Choroid plexus epithelial cell (primary cell): ENCODE measurements at places on chromosomes 6 and 20.

DNA sequence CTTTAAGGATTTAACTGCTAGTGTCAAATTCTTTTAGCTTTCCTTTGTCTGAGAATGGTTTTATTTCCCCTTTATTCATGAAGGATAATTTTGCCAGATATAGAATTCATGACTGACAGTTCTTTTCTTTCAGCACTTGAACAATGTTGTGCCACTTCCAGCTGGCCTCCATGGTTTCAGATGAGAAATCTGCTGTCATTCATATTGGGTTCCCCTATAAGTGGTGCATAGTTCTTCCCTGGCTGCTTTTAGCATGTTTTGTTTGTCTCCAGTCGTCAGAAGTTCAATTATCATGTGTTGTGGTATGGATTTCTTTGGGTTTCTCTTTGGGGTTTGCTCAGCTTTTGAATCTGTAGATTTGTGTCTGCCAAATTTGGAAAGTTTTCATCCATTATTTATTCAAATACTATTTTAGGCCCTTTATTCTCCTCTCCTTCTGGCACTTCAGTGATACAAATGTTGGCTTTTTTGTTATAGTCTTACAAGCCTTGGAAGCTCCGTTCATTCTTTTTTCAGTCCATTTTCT, 76.3 kb upstream of the TGM3 start:
- DNase-seq: no peak

DNA sequence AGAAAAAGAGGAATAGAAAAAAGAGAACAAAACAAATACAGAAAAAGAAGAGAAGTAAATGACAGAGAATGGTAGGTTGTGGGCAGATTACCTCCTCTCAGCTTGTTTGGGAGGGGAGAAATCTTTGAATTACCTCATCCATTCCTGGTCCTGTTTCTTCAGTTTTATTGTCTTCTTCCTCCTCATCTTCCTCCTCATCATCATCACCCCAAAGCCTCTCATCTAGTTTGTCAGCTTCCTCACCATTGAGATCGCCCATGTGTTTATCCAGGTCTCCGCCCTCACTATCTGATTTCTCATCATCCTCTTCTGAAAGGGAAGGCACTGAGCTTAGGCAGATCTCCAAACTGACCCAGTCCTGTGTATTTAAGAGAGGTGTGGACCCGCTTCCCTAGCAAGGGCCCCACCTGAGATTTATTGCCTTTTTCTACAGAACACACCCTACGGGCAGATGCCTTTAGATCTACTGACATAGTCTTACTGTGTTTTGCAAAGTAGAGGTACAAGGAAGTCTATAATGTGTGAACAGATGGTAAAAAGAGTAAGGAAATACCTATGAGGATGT, 24.2 kb upstream of the LYRM2 start:
- DNase-seq: no peak

GRCh38 chr6:103122766-103123601, 1729.5 kb downstream of the GRIK2 start:
- peak; percentile 54 for DNase-seq

DNA sequence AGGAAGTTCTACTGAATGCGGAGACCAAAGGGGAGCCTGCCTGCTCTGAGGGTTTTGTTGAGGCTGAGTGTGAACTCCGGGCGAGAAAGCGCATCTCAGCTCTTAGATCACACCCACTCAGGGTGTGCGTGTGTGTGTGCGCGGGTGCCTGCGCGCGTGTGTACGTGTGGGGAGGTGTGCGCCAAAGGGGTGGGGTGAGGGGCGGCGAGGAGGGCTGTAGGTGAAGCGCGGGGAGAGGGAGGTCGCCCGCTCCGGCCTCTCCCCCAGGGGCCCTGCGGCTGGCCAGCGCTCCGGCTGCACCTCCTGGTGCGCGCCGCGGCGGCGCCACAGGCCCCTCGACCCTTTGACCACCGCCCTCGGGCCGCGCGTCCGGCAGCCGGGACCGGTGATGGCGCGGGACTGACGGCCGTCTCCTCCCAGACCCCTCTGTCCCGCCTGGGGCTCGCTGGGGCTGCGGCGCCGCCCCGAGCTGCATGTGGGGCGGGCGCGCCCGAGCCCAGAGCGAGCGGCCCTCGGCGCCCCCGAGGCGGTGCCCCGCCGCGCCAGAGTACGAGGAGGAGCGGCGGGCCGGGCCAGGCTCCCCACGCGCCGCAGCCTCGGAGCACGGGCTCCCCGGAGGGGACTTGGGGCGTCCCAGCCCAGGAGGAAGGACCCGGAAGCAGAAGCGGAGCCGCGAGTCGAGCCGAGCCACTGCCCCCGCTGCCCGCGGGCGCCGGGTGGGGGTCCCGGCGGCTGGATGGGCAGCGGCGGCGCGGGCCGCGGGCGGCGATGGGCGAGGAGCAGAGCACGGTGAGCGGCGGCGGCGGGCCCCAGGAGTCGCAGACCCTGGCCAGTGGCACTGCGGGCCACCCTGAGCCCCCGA, at the start of gene RNF217:
Gene RNF217 (plus strand): TSS at position 661 of the 862 bp plus-strand sequence. CDS start 108 bp downstream, at position 769.
- DNase-seq: peak; percentile 79

DNA sequence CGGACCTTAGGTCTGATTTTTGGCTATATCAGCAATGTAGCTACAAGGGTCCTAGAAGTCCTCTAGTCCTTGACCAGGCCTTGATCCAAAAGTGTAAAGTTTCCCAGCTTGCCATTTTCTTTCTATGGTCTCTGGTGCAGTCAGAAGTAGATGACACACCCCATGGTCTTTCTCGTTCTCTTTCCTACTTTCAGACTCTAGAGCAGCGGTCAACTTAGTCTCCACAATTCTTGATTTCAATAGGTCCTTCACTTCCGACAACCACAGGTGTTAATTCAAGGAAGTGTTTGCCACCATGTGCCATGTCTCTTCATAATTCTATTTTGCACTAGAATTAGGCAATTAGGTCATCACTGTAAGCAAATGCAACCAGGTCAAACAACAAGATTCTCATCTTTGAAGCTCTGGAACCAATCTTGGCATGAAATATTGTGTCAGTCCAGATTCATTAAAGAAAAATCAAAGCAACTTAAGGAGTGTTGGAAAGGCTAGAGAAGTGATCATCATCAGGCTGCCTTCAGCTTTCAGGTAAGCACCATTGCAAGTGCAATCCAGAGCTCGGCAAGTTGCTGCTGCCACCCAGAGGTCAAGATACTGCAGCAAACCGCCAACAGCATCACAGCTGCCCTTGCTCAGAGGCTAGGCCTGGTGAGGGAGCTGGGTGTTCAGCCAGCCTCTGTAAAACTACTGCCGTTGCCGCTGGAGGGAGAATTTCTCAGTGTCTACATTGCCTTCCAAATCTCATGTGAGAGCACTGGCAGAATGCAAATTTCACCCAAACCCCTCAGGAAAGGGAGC, 5.6 kb upstream of the SYNE1 start:
- peak; percentile 69 for DNase-seq

DNA sequence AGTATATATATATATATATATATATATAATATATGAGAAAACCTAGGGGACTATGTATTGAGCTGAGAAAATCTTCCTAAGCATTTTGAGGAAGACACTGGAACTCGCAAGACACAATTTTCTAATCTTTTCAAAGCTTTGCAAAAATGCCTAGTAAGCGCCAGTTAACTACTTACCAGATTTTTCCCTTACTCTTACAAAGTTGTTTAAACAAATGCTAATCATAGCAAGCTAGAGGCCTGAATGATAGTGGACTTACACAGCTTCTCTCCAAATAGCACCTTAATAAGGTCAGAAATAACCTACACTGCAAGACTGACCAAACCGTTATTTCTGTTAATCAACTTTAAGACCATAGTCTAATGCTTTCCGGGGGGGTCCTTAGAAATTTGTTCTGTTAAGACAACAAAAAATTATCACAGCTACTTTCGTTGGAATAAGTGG, 56.1 kb upstream of the HFE start:
- no peak for DNase-seq

- DNase-seq: no peak
These were observed 7.6 kb downstream of the CD24 start for GRCh38 chr6:106966671-106967640.

DNA sequence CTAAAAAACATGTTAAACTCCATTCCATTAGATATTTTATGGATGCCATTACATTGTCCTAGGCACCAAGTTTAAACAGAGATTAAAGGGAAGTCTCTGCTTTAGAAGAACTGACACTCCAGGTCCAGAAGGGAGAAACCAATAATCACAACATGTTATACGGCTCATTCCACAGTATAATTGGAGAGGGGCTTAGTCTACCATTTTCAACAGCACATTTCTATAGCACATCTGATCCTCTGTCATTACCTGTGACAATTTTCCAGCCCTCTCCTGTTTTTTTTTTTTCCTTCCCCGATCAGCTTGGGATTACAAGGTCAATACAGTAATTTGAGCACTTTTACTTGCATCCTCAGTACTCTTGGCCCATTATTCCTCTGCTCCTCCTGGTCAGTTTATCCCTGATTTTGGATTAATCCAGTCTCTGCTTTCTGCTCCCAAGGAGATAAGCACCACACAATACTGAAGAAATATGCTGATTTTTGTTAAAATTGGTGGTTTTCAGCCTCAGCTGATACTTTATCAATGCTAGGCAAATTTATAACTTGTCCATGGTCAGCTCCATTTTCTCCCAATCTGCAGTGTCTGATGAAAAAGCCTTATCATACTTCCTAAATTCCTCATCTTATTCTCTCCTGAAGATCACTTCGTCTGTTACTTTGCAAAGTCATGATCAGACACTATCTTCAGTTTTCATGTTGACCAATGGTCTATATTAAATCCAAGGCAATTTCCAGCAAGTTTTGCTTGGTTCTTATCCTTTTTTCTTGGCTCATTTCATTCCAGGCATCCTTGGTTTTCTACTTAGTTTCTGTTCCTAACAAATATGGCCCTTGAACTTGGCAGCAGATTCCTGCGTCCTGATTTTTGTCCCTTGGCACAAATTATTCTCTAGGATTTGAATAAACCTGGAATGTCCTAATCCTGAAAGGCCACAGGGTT, 30.8 kb upstream of the SYNCRIP start:
- no peak for DNase-seq

DNA sequence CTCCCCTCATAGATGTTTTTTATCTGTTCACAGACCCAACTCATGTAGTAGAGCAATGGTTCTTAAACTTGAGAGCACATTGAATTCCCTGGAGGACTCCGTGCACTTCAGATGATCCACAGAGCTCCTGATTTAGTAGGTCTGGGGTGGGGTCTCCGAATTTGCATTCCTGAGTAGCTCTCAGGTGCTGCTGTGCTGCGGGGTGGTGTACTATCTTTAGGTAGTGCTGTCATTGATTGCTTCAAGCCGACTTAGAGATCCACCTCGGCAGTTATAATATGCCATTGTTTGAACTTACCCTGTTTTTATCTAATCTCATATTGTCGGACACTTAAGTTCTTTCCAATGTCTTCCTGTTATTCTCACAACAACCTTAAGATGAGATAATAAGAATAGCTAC, 45.0 kb downstream of the BMP2 start:
- no peak for DNase-seq

DNA sequence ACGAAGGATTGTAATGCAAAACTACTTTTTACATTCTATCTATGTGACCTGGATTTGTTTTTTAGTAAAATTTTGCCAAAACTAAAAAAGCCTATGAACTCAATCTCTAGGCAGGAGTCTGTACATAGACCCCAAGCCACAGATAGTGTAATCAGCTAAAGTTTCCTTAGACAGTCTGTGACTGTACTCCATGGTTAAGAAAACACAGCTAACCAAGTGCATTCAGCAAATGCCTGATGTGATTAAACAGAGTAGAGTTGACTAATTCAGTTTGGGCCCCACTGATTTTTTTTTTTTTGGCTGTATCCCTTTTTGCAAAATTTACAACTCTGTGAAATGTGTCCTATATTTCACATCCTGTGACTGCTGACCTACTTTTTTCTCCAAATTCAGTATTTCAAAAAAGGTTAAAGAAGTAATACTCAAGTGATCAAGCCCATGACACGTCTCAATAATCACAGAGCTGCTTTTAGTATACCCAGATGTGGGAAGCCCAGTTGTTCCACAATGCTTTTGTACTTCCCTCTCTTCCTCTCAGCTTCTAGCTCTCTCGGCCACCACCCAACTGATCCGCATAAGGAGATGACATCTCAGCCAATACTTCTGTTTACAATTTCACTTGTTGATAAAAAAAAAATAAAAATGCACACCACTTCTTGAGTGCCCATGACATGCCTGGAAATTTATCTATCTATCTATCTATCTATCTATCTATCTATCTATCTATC, 108.8 kb upstream of the TBX18 start:
- DNase-seq: peak; percentile 57

- DNase-seq: peak; percentile 69
These were observed 51.6 kb upstream of the FAM184A start for GRCh38 chr6:119129968-119130484.

DNA sequence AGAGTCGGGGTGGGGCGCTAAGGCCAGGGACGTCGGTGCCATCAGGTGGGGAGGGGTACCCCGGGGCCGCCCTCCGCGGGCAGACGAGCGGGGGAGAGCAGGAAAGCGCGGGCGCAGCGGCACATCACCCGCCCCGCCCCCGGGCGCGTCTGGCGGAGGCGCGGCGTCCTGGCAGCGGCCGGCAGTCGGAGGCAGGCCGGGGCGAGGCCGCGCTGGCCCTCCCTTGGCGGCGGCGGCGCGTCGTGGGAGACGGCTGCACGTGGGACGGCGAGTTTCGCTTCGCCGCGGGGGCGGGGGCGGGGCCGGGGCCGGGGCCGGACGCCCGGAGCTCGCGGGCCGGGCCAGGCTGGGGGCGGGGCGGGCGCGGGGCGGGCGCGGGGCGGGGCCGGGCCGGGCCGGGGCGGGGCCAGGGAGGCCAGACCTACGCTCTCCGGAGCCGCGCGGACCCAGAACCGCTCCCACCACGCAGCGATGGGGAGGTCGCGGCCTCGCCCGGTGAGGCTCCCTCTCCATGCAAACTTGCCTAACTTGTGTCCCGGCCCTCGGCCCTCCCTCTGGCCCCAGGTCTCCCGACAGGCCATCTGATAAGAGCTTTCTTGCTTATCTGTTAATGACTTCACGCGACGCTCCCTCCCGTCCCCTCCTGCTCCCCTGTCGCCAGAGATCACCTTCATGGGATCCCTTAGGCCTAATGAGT, 12.5 kb downstream of the ITPR3 start:
- DNase-seq: peak; percentile 55

DNA sequence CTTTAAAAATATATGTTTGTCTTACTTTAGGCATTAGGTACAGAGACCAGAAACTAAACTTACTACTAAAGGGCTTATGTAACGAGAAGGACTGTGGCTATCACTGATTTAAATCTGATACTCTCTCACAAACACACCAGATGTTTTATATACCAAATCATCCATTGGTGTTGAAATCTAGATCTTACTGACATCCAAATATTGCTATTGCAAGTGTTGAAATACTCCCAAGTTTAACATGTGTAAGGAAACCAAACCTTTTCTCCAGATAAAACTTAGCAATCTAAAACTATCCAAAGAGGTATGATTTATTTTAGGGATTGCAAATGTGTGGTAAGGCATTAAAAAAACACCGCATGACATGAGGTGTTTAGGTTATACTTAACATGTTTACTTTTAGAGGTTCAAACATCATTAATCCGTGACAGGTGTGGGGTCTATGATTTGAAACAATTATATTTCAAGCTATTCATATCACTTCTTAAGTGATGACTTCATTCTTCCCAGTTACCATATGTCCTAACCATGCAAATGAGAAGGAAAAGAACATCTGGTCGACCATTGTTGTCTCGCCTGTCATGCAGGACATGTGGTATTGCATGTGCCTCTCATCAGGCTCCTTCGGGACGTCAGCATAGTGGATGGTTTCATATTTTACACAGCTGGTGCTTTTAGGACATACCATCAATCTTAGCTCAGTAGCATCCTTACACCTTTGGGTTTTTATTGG, 168.3 kb upstream of the SPACA1 start:
- DNase-seq: peak; percentile 11

GRCh38 chr20:56361900-56362299, 3.1 kb downstream of the FAM210B start:
- no peak for DNase-seq

GRCh38 chr20:40899344-40899743, 129.3 kb upstream of the TOP1 start:
- no peak for DNase-seq

GRCh38 chr6:168574075-168574698, 133.2 kb downstream of the SMOC2 start:
- DNase-seq: no peak
